ENCODE measurements at places on chromosomes 1 and 21.

GRCh38 chr1:117826540-117827078 lies 102.8 kb downstream of the GDAP2 start:
- DNase-seq, result no peak

- DNase-seq, result no peak
Observed at GRCh38 chr1:208562151-208562960, 318.2 kb upstream of the PLXNA2 start.

- no peak for DNase-seq
Observed at GRCh38 chr1:17558541-17558940, 19.0 kb downstream of the ARHGEF10L start.

DNA sequence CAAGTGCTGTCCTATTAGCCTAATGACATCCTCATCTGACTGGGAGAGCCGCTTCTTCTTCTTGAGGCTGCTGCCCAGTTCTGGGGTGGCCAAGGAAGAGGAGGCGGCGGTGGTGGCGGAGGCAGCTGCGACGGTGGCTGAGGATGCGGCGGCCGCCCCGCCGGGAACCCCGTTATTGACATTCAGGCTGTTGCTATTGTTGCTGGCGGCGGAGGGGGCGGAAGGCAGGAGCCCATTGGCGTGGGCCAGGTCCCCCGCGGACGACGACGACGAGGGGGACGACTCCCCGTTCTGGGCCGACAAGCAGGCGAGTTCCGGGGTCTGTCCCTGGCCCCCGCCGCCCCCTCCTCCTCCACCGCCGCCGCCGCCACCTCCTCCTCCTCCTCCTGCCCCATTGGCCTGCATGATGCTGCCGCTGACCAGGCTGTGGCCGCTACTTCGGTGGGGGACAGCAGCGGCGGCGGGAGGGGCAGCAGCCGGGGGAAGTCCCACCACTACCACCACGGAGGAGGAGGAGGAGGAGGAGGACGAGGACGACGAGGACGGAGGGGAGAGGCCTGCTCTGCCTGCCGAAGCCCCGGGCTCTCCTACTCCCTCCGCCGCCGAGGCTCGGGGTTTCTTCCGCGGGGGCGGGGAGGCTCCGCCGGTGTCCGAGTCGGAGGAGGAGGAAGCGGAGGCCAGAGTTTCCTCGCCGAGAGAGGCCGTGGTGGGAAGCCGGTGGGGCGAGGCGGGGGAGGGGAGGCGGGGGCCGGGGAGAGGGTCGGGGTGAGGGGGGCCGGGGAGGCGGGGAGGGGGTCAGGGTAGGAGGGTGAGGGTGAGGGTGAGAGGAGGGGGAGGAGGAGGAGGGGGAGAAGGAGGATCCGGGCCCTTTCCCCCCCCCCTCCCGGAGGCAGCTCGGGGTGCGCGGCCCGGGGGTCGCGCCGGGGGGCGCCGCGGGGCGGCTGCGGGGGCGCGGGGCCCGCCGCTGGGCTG lies 610 bp downstream of the WDR26 start:
- DNase-seq, result no peak

GRCh38 chr1:108316545-108316944 lies 72.7 kb upstream of the NBPF4 start:
- no peak for DNase-seq

DNA sequence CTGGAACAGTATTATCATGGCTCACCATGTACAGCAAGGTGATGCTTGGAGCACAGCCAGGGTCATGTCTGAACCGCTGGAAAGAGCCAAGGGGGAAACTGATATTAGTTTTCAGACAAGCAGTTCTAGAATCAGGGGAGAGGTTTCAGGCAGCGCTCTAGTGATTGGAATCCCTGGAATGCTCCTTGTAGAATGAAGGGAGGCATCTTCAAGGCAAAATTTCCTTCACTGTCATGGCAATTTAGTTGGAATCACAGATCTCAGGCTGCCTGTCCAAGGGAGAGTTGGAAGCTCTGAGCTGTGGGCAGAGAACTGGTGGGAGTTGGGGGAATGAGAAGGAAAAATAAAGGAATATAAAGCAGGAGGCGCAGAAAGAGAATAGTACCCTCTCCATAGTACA lies 737.1 kb downstream of the PTPRU start:
- no peak for DNase-seq

- DNase-seq, result no peak
Observed at GRCh38 chr1:202710070-202711045, at the start of gene SYT2. Gene SYT2, minus strand, starts transcription at chr1:202710454. Its CDS starts 104,682 bp downstream, at chr1:202605772.

GRCh38 chr1:238581332-238581731 lies 690.6 kb upstream of the ZP4 start:
- no peak for DNase-seq

- no peak for DNase-seq
Observed at GRCh38 chr1:20389571-20389970, 96.4 kb downstream of the CAMK2N1 start.

GRCh38 chr1:167491586-167492461 lies 26.5 kb downstream of the CD247 start:
- no peak for DNase-seq

DNA sequence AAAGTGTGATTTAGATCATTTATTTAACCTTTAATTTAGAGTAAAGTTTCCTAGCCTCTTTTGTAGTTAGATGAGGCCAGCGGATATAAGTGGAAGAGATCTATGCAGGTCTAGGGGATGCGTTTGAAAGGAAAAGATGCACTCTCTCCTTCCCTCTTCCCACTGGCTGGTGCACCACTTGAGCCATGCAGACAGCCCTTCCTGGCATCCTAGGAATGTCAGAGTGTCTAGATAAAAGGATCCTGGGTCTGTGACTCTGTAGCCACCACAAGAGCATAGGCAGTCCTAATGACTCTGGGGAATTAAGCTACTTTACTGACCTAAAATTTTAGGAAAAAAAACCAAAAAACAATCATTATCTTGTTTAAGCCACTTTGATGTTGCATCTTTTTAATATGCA lies 16.0 kb upstream of the STUM start:
- DNase-seq, result no peak

DNA sequence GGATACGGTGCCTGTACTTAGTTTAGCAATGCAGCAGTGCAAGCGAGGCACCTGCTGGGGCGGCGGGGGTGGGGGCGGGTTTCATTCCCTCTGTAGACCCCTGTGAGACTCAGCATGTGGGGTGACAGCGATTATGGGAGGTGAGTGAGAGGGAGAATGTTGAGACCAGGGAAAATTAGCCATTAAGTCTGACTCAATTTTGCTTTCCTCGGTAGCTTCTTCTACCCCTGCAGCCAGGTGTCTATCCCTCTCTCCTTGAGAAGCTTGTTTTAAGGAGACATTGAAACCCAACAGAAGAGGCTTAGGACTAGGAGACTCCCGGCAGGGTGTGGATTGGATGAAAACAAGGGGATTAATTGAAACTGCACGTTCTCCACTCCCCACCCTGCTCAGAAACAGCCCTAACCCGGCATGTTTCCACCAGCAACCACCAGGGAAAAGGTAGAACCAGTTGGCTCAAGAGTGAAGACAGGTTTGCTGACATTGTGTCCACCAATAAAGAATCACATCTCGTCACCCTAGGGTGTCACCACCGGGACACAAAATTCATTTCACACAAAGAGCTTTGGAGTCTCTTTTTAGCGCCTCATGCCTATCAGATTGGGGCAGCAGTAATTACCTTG lies 20.6 kb upstream of the ATF3 start:
- DNase-seq, result no peak

DNA sequence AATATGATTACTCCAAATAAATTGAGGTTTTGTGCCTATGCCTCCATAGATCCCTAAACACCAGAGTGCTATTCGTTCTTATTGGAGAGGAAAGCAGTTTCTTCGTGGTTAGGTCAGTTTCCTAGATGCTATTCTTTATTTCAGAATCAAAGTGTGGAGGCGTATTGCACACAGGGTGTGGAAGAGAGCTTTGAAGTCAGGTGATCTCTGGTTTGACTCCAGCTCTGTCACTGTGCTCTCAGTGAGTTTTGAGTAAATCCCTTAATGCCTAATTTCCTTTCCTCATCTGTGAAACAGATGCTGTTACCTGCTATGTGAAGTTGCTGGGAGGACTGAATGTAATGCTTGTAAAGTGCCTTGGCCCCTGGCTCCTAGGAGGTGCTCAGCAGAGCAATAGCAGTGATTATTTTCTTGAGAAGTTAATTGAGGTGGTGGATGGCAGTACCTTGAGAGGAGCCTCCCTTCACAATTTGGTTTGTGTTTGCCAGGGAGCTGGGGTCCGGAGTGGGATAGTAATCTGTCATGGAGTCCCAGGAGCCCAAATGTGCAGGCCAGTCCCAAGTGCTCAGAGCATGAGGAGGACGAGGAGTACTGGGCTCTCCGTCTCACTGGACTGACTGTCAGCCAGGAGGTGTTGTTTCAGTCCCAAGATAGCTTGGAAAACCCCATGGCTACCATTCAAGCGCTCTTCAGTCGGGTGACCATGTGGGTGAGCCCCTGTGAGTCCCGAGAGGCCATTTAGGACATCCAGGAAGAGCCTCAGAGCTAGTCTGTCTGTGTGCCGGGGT lies 14.9 kb downstream of the NTPCR start:
- no peak for DNase-seq

- DNase-seq, result peak; percentile 54
Observed at GRCh38 chr21:45973475-45974072, 8.0 kb upstream of the COL6A1 start.

GRCh38 chr1:54153535-54154439 lies 987 bp upstream of the CDCP2 start:
- DNase-seq, result no peak

DNA sequence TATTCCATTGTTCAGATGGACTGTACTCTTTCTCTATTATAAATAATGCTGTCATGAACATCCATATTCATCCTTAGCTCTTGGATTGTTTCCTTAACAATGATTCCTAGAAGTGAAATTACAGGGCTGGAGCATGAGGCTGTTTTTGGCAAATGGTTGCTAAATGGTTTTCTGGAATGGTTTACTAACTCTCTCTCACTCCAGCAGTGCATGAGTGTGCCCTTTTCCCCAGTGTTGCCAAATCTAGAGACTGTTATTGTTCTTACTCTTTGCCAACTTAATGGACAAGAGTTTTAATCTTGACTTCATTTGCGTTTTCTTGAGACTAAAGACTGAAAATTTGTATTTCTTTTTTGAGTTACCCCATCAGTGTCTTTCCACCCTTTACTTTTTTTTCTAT lies 113.0 kb downstream of the PAPPA2 start:
- no peak for DNase-seq

DNA sequence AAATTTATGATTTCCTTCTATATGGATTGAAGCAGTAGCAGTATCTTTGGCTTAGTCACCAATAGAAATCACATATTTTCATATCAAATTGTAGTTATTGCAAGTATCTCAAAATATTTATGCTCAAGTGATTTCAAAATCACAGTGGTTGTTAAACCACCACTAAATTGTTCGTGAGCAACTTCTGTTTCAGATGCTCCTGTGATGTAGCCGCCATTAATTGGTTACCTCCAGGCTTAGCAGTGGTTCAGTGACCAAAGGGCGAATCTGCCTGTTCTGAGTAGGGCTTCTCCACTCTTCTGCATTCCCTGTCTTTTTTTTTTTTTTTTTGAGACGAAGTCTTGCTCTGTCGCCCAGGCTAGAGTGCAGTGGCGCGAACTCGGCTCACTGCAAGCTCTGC lies 1.9 kb upstream of the CNKSR1 start:
- DNase-seq, result no peak

GRCh38 chr1:179825798-179826460 lies 51.7 kb downstream of the TOR1AIP2 start:
- DNase-seq, result no peak

DNA sequence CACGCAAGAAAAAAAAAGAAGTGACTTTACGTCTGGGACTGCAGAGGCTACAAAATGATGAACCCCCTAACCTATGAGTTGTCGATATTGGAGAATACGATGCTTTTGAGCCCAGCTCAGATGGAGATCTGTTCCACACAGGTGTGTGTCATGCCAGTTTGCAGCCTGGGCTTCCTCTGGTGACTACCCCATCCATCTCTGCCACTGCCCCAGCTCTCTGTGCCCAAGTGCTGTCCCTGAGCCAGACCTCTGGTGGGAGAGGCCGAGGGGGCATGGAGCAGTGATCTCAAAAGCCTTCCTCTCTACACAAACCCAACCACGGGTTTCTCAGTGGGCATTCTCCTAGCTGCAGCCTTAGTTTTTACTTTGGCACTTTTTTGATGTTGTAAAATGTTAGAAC lies 141.0 kb downstream of the CLIC6 start:
- DNase-seq, result no peak

DNA sequence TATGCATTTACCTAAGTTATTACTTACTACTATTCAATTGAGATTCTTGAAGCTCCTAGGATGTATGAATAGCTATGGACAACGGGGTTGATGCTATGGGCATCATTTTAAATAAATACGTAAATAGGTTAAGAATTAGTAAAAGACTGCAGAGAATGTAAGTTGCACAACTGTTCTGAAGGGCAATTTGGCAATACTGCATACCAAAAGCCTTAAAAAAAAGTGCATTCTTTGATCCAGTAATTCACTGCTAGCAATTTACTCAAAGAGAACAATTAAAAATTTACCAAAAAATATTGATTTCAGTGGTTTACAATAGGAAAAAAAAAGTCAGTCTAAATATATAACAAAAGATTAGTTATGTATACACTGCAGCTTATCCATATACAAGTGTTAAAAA lies 3.5 kb downstream of the ARPC5 start:
- DNase-seq, result no peak

DNA sequence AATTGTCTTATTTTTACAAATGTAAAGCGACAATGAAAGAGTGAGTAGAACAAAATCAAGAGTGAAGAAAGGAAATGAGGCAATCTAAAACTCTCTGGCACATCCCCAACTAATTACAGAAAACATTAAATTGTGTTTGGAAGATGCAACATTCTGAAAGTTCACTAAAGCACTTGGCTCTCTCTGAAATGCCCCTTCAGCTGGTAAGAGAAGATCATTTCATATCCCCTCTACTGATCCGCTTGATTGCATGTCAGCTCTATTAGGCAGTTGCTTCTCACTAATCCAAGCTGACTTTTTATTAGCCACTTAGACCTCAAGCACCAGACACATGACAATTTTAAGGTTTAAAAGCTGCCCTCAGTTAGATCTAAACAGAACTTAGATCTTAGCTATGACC lies 262.8 kb upstream of the PRMT6 start:
- no peak for DNase-seq

DNA sequence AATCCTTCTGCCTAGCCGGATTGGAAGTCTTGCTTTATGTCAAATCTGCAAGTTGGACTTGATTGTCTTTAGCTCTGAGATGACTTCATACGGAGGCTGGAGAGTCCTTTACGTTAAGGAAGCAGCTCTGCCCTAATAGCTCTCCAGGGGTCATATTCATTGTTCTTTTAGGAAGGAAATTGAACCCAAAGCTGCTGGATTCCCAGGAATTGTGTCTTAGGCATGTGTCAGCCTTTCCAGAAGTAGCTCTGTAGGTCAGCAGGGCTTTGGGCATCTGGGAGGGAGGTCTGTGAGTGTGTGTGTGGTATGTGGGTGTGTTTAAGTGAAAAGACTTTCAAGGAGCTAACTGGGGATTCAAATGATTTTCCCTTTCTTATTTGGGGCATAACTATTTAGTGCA lies 82.4 kb downstream of the ABCA4 start:
- no peak for DNase-seq

GRCh38 chr1:66396212-66396890 lies 137.6 kb upstream of the SGIP1 start:
- DNase-seq, result no peak

GRCh38 chr1:112172294-112172882 lies 182.9 kb upstream of the KCND3 start:
- no peak for DNase-seq

- no peak for DNase-seq
Observed at GRCh38 chr1:153277852-153278251, 18.4 kb downstream of the LORICRIN start.

- DNase-seq, result no peak
Observed at GRCh38 chr1:9960706-9961562, 17.7 kb downstream of the NMNAT1 start.

All from stimulated activated CD4-positive, alpha-beta T cell treated with anti-CD3 and anti-CD28 coated beads, TNF-alpha, amount 100 ng/mL, for 1 hour (primary cell).